Hepatocyte (in vitro differentiated cells): ENCODE measurements at places on chromosomes 6 and 20.
A peak's percentile ranks its signal among the peaks of the same experiment; 100 is the strongest.

GRCh38 chr20:36563374-36563773 lies 10.0 kb upstream of the TGIF2 start:
- DNase-seq: peak; percentile 50

DNA sequence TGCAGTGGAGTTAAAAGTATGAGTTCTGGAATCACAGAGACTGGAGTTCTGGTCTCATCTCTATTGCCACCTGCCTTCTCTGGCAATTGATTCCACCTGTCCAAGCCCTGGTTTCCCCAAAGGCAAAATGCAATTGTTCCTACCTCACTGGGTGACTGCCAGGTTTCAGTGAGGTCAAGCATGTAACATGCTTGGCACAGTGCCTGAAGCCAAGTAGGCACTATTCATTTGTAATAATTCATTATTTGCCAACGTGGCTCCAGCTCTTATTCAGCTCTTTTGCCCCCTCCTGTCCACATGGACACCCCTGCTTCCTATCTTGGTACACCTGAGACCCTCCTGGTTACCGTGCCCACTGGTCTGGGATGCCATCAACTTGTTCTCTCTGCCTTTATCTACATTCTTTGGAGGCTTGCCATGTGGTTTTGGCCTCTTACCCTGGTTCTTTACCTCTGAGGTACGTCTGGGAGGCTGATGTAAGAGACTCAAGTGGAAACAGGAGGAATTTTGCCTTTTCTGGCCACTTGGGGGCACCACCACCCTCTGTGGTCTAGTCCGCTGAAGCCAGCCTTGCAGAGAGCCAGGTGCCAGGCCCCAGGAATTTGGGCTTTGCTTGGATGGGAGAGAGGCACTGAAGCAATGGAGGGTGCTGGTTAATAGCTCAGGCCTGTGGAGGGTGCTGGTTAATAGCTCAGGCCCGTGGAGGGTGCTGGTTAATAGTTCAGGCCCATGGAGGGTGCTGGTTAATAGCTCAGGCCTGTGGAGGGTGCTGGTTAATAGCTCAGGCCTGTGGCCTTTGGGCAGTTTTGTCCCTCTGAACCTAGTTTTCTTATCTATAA lies 1.7 kb downstream of the KCNK15 start:
- peak; percentile 86 for DNase-seq

- DNase-seq: peak; percentile 19
Observed at GRCh38 chr6:153816366-153816765, 222.7 kb upstream of the OPRM1 start.

- DNase-seq: no peak
Observed at GRCh38 chr6:25448965-25449538, 169.9 kb downstream of the CARMIL1 start.

- DNase-seq: peak; percentile 100
Observed at GRCh38 chr20:23357767-23358562, 4.0 kb upstream of the GZF1 start.

DNA sequence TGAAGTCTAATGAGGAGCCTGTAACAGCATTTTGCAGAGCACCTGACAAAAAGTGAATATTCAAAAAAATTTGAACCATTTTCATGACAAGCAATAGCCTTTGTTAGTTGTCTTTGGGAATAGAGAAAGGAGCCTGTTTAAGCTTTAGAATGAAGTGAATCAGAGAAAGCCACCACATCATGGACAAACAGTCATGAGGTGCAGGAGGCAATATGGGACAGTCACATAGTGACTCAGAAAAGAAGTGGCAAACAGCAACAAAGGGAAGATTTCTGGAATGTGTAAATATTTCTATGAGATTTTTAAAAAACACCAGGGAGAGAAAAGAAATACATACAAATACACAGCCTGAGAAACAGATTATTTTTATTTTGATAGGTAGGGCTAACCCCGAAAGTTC lies 6.6 kb downstream of the KLHL31 start:
- no peak for DNase-seq

DNA sequence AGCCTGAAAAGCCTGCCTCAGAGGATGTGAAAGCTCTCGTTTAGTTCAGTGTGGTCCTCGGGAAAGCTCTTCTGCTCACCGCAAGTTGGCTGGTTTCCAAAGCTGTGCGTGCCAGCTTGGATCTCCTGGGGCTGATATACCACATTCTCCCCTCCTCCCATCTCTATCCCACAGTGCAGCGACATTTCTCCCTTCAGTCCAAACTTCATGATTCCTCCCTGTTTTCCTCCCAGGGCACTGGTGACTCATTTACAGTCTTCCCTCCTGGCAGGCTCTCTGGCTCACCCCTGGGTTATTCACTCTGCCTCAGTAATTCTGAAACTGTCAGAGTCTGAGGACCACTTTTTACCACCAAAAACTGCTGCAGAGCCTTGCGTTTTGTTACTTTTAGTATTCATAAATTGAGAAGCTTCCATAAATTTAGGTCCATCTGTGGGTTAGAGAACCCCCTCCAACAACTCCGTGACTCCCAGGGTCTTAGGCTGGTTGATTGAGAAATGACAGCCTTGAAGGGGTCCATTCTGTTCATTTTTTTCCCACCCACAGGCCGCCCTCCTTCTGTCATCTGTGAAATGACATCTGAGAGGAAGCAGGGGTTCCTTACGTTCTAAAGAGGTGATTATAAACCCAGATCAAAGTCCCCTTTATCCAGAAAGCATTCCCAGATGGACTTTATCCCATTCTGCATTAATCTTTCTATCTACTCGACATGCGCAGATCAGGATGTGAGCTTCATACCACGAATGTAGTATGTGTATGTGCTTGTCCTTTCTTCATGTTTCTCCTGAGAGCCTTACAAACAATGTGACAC lies 6.1 kb downstream of the TRIM10 start:
- DNase-seq: peak; percentile 81

- no peak for DNase-seq
Observed at GRCh38 chr20:43699941-43700565, 26.7 kb downstream of the GTSF1L start.

- DNase-seq: peak; percentile 5
Observed at GRCh38 chr6:158759966-158760617, 59.1 kb downstream of the EZR start.

- DNase-seq: no peak
Observed at GRCh38 chr6:38151580-38152500, 332.3 kb downstream of the ZFAND3 start.
